Progenitor cell of endocrine pancreas (in vitro differentiated cells): ENCODE measurements at places on chromosomes 3 and 15.

- DNase-seq, result no peak
Measured at GRCh38 chr3:12154151-12154550, 4.6 kb downstream of the TIMP4 start.

GRCh38 chr3:459311-459670 lies 262.7 kb downstream of the CHL1 start:
- no peak for DNase-seq

GRCh38 chr3:126961791-126962461 lies 21.0 kb upstream of the PLXNA1 start:
- DNase-seq, result no peak

DNA sequence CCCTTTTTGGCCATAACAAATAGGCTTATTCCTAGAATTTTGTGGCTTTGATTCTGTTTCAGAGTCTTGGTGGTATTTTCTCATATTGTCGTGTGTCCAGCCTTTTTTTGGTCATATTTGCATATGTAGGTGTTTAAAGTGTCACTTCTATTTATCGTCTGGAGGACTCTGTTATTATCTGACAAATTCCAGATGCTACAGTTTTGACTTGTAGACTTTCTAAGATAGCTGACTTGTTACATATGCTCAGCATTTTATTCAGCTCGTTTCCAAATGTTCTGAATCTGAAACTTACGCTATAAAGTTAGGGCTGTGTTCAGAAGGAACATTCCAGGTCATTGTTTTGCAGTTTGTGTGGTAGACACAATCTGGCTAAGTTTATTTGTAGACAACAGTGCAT lies 1.9 kb downstream of the PPP4R2 start:
- DNase-seq, result no peak
